T-helper 2 cell treated with Interferon-gamma antibody and Interleukin-4, amounts not matched to agents 5 μg/mL and 100 μg/mL, for 36 hours (primary cell): ENCODE measurements at places on chromosomes 5 and 9.
A peak's percentile ranks its signal among the peaks of the same experiment; 100 is the strongest.

GRCh38 chr9:137544176-137544760, 5.9 kb downstream of the PNPLA7 start:
- DNase-seq: no peak

- no peak for DNase-seq
Measured at GRCh38 chr9:131308906-131309529, 19.5 kb downstream of the PLPP7 start.

DNA sequence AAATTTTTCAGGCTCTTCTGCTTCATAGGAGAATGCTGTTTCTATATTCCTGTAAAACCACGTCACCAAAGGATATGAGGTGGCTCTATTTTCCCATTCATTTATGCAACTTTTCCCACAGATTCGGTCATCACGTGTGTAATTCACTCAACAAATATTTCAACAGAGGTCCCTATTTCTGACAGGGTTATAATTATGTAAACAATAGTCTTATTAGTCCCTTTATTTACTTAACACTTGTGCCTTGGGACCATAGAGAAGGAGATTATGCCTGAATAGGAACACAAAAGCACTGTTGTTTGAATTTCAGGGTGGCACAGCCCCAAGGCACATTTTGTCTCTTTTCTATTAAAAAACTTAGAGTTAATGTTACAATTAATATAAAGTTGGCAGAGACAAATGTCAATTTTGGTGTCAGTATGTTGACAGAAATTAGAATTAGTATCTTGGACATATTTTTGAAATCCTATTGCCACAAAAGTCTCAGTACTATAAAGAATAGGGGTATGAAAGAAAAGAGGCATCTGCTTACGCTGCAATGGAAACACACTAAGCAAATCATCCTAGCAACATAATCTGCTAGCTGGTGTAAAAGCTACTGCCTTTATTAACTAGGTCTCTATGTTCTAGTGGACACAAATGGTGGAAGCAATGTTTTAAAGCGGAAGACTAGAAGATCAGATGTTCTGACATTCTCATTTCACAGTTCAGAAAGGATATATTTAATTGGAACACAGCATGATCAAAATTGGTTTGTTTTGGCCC, 229.1 kb upstream of the TBCA start:
- DNase-seq: no peak

DNA sequence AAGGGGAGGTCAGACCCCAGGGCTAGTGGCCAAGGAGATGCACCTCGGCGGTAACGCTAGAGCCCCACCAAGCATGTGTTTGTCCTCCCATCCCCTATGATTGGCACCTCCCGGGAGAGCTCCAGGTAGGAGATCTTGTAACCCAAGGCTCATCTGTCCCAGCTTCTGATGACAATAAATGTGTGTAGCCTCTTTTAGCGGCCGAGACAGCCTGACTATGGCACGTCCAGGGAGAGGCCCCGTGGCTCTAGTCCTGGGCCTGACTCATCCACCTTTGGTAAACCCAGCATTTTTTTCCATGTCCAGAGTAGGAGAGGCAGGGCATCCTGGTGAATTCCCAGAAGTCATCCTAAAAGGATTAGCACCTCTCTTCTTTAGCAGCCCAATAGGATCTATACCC, 39.2 kb downstream of the IRF1 start:
- DNase-seq: no peak

- no peak for DNase-seq
Measured at GRCh38 chr9:129058965-129059795, 21.7 kb upstream of the DOLPP1 start.

- no peak for DNase-seq
Measured at GRCh38 chr5:88746438-88746882, 136.5 kb downstream of the MEF2C start.

- no peak for DNase-seq
Measured at GRCh38 chr5:91090995-91091394, 292.1 kb downstream of the ARRDC3 start.

DNA sequence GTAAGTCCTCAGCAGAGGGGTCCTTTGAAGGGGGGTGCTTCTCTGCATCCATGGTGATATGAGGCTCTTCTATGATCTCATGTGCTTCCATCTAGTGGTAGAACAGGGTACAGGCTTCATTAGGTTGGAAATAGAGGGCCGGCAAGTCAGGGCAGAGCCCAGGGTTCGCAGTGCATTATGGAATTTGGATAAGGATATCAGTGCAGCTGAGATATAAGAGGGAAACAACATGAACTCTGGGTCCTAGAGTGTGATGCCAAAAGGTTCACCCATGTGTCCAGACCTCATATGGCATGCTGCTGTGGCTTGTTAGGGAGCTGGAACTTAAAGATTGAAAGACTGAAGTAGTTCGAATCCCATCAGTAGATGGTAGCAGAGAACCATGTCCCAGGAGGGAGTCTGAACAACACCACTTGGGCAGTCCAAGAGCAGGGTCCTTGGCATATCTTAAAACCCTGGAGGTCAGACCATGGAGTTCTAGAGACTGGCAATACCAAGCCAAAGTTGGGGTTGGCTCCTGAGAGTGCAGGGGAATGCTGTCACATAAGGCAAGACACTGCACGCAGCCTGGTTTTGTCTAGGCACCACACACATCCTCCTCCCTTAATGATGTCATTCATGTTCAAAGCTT, 2.3 kb downstream of the FAM221B start:
- DNase-seq: no peak

GRCh38 chr9:30609713-30610112, 1774.7 kb upstream of the ACO1 start:
- DNase-seq: no peak

GRCh38 chr5:124088289-124089032, 576.5 kb downstream of the CSNK1G3 start:
- no peak for DNase-seq

GRCh38 chr9:89743573-89744254, 138.9 kb downstream of the GADD45G start:
- peak; percentile 64 for DNase-seq
